ENCODE measurements at places on chromosomes 12 and 14.

DNA sequence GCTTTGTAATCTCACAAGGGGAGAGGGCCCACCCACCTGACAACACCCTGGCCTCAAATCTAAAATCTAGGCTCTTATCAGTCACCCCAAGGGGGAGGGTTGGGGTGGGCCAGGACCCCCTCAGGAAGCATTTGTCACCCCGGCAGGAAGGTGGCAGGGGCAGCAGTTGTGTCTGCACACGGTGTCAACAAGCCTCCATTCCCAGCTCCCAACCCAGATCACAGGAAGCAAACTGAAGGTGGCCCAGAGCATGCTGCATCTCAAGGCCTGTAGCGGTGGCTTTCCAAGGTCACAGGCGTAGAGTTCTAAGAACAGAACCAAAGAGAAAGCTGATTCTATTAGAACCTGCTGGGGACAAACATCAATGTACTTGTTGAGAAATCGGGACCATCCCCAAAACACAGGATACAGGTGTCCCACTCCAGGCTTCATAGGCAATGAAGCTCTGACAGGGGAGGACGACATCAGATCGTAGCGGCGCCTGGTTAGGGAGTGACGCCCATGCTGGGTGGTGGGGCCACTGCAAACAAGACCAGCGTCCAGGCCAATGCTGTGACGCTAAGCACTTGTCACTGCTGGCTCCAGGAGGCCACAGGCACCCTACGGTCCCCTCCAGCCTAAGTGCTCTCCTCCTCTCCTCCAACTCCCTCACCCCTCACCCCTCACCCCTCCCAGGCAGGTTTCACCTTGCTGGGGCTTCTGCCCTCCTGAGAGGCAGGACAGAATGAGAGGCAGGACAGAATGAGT lies 52.9 kb downstream of the CCDC88C start:
- no peak for DNase-seq

GRCh38 chr12:13913371-13913770 lies 68.0 kb downstream of the GRIN2B start:
- no peak for DNase-seq

GRCh38 chr12:48777501-48778400 lies 11.1 kb downstream of the ADCY6 start:
- no peak for DNase-seq

DNA sequence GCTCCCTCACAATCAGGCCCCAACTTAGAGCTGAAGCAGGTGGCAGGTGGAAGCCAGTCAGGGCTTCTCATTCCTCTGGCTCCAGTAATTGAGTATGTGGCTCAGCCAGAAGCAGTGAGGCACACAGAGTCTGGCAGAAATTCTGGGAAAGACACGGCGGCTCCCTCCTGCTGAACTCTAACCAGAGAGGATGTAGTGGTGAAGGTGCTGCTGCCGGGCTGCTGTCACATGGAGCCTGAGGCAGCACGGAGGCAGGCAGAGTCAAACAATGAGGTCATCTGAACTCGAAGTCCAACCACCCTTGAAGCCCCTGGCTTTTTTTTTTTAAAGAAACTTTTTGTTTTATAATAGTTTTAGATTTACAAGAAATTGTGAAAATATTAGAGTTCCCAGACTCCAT lies 33.4 kb upstream of the SMOC1 start:
- DNase-seq = no peak

DNA sequence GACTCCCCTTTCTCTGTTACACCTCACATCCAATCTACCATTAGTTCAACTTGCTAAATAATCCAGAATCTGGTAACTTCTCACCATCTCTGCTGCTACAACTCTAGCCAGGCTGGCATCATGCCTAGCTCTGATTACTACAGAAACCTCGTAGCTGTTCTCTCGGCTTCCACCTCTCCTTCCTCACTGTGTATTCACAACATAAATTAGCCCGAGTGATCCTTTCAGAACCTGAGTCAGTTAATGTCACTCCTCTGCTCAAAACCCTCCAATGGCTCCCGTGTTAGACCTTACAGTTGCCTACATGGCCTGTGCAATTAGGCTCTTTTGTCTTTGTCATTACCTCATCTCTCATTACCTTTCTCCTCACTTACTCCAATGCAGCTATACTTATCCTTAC lies 139.4 kb downstream of the PDE3A start:
- no peak for DNase-seq

DNA sequence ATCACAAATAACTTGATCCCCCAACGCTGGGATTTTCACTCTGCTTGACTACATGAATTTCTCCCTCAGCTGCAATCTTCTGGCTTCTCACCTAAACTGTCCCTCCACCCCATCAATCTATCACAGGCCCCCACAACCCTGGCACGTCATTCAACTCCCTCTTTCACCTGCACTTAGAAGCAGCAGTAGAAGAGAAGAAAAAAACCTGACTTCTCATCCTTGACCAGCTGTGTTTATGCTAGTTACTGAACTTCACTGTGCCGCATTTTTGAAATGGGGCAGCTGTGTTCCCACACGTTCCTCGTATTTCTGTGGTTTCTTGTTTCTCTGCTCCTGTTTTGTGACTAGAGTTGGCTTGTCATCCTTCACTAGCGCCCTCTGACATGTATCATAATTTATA lies 35.0 kb downstream of the ITPR2 start:
- no peak for DNase-seq

GRCh38 chr14:69673104-69673503 lies 61.7 kb downstream of the SUSD6 start:
- DNase-seq = no peak

GRCh38 chr12:46517579-46517962 lies 145.0 kb upstream of the SLC38A2 start:
- DNase-seq = no peak

DNA sequence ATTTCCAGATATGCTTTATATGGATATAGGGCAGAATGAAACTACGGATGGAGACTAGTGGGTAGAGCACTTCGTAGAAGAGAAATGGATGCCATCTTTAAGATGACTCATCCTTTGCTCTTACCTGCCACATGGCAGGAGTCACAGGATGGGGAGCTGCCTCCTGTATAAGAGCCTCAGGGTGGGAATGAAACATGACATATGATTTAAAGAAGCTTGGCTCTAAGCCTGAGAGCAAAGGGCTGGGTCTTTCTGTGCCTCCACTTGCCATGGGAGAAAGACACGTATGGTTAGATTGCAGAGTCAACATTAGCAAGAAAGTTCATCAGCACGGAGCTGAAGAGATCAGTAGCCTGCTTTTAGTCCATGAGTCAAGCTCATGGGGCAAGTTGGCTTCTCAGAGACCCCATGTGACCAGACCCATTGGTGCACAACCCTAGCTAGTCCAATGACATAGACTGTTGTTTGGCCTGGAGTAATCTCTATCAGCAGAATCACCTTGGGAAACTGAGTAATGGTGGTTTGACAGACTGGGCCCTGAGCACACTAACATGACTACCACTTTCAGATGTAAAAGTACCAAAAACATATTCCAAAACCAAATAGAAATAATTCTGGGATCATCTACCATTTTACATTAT lies 38.1 kb upstream of the IL22 start:
- no peak for DNase-seq

GRCh38 chr12:63915105-63915800 lies 70.8 kb downstream of the SRGAP1 start:
- DNase-seq = no peak

DNA sequence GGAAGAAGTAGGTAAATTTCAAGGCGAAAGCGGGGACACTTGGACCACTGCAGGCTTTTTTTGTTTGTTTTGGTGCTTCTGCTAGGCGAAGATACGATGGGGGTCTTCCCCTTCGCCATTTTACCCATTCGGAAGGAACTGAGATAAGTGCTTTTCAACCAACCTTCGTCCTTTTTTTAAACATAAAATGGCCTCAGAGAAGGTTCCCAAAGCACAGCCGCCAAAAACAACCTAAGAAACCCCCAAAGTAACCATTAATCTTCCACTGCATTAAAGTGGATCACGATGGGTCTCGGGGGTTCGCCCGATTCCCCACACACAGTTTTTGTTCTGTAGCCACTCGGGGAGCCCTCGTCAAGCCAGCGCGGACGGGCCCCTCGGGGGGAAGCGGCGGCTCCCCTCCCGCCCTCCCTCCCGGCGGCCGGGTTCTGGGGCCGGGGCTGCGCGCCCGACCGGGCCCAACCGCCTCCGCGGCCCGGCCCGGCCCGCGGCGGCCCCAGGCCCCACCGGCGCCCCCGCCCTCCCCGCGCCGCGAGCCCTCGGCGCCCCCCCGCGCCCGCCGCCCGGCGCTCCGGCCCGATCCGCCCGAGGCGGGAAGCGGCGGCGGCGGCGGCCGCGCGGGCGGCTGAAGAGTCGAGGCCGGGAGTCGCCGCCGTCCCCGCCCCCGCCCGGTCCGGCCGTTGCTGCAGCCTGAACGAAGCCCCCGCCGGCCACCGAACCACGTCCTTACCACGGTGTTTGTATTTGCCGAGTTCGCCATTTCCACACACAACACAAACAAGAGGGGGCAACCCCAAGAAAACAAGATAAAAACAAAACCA lies 790 bp downstream of the GTF2A1 start:
- DNase-seq = peak; percentile 30

- DNase-seq = no peak
Measured at GRCh38 chr14:82009076-82009475, 475.4 kb upstream of the SEL1L start.

- DNase-seq = no peak
Measured at GRCh38 chr14:96058576-96059200, 19.5 kb downstream of the C14orf132 start.

DNA sequence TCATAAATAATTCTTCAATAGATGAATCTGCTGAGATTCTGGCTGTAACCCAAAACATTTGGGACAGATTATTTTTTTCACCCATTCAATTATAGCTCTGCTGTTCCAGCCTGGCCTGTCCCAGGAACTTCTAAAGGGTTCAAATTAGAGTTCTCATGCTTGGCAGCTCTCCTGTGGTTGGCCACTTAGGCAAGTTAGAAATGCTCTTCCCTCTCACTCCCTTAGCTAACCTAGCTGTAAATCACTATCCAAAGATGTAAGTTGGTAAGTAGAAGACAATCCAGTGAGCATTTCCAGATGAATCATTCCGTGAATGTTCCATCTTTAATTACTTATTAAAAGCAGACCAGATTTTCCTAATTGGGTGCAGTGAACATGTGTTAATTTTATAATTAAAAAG lies 760.4 kb upstream of the TBX3 start:
- DNase-seq = no peak

DNA sequence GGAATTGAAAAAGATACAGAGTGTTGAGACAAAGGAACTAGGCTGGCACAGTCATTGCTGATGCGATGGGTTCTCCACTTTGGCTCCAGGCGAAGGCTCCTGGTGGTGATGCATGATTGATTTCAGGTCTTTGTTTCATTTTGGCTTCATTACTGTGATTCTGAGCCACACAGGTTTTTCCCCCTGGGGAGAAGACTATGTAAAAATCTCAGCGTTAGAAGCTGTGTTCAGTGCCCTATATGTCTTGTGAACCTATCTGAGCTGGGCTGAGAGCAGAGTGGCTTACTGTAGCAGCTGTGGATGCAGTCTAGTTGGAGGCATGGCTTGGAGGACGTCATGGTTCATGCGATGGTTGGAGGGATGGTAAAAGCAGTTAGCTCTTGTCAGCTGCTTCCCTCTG lies 54.0 kb downstream of the GPATCH2L start:
- no peak for DNase-seq

GRCh38 chr14:56555921-56556570 lies 23.6 kb upstream of the TMEM260 start:
- DNase-seq = no peak
